NCI-H187 (cell line): ENCODE measurements at places on chromosomes 2 and 18.

DNA sequence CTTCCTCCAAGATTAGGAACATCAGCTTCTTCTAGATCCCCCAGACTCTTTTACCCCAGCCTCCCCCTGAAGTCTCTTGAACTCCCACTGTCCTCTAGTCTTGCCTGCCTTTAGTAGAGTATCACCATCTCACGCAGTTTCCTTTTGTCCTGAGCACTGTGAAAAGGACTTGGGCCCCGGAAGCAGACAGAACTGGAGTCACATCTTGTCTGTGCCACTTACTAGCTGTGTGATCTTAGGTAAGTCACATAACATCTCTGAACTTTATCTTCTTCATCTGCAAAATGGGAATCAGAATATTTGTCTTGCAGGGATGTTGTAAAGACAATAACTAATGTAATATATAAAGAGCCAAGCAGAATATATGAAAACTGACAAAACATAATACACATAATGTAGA, 8.4 kb upstream of the TRABD2A start:
- no peak for DNase-seq

DNA sequence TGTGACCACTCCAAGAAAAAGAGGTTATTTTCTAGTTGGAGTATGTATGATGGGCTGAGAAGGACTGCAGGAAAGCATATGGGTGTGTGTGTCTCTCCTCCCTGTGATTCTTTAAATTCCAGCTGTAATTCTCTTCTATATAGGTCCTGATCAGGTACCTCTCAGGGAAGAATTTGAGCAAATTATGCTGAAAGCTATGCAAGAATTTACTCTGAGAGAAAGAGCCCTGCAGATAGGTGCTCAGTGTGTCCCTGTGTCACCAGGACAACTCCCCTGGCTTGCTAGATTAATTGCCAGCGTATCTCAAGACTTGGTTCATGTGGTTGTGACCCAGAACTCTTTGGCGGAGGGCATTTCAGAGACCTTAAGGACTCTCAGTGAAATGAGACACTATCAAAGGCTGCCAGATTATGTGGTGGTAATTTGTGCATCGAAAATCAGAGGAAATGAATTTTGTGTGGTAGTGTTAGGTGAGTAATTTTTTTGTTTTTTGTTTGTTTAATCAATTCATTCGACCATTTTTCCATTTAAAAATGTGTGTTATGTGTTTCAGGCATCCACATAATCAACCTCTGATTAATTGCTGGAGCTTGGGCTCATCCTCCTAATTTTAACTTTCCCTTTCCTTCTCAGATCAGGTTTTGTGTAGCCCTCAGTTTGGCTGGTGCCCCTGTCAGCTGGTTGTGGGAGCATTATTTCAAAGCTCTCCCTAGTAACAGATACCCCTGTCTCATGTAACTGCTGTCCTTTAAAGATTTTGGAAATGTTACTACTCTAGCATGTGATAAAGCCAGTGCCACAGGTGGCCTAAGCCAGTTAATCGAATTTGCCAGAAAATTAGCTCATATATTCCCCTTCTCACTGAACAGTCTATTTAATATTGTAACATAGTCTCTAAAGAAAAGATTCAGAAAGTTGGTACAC, 150.9 kb downstream of the ESCO1 start:
- DNase-seq = no peak

GRCh38 chr2:223681125-223681524, 79.0 kb upstream of the SCG2 start:
- DNase-seq = no peak

GRCh38 chr2:124081154-124081716, 56.1 kb downstream of the CNTNAP5 start:
- DNase-seq = no peak

DNA sequence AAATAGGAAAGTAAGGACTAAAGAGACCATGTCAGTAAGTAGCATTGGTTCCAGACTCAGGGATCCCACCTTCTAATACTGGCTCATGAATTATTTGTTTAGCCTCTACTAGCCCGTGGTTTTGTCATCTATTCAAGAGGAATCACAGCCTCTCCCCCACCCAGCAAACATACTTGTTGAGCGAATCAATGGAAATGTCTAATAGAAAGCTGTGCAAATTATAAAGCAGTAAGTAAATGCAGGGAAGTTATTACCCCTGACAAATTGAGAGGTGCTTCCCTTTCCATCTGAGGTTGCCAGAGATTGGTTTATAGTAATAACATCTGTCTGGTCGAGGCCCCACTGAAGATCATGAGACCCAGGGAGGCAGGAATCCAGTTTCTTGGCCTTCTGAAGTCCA, 219.3 kb upstream of the OSR1 start:
- DNase-seq = no peak
